Progenitor cell of endocrine pancreas (in vitro differentiated cells): ENCODE measurements at places on chromosomes 11 and 22.
A peak's percentile ranks its signal among the peaks of the same experiment; 100 is the strongest.

GRCh38 chr22:37232140-37232998 lies 11.7 kb downstream of the RAC2 start:
- DNase-seq, result no peak

- peak; percentile 69 for DNase-seq
These were observed 10.6 kb downstream of the FREY1 start for GRCh38 chr11:45896422-45896984.

DNA sequence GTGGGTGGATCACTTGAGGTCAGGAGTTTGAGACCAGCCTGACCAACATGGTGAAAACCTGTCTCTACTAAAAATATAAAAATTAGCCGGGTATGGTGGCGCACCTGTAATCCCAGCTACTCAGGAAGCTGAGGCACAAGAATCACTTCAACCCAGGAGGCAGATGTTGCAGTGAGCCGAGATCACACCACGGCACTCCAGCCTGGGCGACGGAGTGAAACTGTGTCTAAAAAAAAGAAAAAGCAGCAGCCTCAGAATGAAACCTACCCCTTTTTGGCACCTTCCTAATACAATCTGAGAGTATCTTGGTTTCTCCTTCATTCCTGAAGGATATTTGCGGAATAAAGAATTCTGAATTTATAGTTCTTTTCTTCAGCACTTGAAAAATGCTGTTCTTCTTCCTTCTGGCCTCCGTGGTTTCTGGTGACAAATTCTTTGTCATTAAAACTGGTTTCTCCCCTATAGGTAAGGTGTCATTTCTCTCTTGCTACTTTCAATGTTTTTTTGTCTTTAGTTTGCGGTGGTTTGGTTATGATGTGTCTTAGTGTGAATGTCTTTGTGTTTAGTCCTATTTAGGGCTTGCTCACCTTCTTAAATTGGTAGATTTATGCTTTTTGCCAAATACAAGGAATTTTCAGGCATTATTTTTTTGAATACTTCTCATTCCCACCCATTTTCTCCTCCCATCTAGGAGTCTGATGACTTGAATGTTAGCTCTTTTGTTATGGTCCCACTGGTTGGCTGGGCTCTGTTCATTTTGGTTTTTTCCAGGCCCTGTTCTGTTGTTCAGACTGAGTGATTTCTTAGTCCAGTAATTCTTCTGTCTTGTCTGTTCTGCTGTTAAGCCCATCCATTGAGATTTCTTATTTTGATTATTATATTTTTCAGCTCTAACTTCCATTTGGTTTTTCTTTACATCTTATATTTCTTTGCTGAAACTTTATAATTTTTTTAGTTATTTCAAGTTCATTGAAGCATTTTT lies 15.4 kb downstream of the ASRGL1 start:
- no peak for DNase-seq

DNA sequence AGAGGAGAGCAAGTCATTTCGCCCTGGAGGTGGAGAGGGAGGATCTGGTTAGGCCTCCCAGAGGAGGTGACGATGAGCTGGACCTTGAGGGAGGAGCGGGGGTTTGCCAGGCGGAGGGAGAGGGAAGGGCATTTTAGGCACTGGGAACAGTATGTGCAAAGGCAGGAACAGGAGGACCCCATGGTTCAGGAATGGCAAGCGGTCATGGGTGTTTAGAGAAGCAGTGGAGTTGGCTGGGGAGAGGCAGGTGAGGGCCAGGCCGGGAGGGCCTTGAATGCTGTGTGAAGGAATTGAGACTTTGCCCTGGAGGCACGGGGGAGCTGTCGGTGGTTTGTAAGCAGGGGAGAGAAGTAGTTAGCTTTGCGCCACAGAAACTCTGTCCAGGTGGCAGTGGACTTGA lies 10.3 kb downstream of the PRDM11 start:
- DNase-seq, result no peak

DNA sequence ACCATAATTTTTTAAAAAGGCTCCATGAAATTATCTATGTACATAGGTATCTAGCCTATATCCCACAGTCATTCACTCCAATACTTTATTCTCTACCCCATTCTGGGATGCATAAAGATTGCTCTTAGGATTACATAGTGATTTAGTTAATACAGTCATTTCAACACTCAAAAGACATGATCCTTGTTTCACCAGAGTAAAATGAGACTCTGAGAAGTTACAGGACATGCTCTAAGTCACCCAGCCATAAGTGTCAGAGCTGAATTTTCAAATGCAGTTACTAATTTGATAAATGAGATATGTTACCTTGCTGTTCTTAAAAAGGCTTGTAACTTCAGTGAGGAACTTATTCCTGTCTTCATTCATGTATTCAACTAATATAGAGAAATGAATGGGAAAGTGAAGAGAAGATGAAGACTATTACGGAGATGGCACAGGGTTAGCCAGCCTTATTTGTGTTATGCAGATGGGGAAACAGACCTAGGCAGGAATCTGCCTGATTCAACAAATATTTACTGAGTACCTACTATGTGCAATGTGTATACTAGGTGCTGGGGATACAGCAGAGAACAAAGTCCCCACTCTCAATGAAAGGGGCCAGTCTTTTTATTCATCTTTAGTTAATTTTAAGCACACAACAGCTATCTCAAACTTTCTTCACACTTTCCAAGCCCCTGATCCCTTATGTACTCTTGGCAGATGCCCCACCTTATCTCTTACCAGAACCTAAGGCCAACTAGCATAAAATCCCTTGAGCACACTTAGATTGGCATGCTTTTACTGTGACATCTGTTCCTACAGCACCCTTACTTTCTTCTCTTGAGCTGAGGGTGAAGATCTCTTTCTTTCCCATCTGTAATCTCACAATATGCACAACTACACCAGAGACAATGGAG lies 21.6 kb downstream of the MAPK1 start:
- no peak for DNase-seq

GRCh38 chr11:73197348-73197747 lies 20.7 kb upstream of the P2RY2 start:
- DNase-seq, result no peak

- DNase-seq, result no peak
These were observed 528 bp downstream of the FIBP start for GRCh38 chr11:65887723-65888162.

DNA sequence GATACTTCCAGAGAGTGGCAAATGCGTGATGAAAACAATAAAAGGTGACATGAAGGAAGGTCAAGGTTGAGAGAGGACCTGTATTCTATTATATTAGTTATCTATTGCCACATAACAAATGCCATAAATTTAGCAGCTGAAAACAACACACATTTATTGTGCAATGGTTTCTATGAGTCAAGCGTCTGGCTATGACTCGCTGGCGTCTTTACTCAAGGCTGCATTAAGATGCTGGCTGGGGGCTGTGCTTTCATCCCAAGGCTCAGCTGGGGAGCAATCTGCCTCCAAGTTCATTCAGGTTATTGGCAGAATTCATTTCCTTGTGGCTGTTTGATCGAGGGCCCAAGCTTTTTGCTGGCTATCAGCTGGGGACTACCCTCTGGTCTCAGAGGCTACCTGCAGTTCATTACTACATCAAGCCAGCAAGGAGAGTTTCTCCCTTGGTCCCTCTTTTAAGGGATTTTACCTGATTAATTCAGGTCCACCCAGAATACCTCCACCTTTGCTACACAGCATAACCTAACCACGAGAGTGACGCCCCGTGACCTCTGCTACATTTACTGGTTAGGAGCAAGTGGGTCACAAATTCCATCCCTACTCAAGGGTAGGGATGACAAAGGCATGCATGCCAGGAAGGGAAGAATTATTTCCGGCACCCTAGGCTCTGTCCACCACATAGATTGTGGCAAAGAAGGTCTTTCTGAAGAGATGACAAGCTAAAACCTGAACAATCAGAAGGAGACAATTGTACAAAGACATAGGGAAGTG lies 549.1 kb downstream of the MN1 start:
- DNase-seq, result no peak

GRCh38 chr11:22339611-22340010 lies 1.4 kb downstream of the SLC17A6 start:
- no peak for DNase-seq

GRCh38 chr11:1138097-1138496 lies 19.7 kb upstream of the MUC5AC start:
- DNase-seq, result no peak

- no peak for DNase-seq
These were observed 10.8 kb downstream of the TTLL12 start for GRCh38 chr22:43176090-43176489.

DNA sequence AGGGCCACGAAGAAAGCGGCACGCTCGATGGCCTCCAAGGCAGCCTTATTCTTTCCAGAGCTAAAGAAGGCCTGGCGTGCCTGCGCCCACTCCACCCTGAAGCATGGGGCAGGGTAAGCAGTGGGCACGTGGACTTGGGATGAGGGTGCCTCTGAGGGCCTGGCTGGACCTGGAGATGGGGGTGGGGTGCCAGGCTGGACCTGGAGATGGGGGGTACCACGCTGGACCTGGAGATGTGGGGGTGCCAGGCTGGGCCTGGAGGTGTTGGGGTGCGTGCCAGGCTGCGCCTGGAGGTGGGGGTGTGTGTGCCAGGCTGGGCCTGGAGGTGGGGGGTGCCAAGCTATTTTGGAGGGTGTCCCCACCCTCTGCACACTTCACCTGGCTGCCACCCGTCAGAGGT lies 5.3 kb downstream of the CPT1B start:
- DNase-seq, result no peak

- DNase-seq, result no peak
These were observed 37.6 kb upstream of the BIRC3 start for GRCh38 chr11:102279641-102280170.
